Astrocyte of the spinal cord (primary cell): ENCODE measurements at places on chromosomes 5 and 9.

DNA sequence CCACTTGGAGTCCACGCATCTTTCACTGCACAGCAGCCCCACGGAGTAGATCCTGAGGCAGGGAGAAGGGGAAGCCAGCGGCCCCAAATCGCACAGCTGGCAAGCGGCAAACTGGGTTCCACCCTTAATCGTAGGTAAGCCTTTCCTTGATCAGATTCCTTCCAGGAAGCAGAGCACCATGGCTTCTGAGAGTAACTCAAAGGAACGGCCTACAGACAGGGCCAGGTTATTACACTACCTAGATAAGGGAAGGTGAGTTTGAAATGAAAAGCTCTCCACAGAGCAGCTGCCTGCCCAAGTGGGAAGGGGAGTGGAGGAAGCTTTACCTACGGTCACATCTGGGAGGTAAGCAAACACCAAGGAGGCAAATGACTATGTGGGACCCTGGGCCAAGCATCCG, 7.9 kb downstream of the DAP start:
- DNase-seq, result no peak

DNA sequence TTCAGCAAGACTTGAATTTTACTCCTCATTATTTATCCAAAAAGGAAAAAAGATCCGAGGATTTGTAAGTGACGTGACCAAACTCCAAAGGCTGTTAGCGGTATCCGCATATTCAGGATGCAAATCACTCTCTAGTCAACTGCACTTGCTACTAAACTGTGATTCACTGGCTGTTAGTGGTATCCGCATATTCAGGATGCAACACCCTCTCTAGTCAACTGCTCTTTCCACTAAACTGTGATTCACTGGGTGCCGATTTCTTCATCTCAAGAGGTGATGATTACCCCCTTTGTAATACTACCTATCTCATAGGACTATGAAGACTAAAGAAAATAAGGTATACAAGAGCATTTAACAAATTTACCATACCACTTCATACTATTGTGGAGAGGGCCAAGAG, 5.7 kb downstream of the MAPKAP1 start:
- peak; percentile 68 for DNase-seq

GRCh38 chr5:64437496-64437895, 68.3 kb upstream of the RGS7BP start:
- no peak for DNase-seq

DNA sequence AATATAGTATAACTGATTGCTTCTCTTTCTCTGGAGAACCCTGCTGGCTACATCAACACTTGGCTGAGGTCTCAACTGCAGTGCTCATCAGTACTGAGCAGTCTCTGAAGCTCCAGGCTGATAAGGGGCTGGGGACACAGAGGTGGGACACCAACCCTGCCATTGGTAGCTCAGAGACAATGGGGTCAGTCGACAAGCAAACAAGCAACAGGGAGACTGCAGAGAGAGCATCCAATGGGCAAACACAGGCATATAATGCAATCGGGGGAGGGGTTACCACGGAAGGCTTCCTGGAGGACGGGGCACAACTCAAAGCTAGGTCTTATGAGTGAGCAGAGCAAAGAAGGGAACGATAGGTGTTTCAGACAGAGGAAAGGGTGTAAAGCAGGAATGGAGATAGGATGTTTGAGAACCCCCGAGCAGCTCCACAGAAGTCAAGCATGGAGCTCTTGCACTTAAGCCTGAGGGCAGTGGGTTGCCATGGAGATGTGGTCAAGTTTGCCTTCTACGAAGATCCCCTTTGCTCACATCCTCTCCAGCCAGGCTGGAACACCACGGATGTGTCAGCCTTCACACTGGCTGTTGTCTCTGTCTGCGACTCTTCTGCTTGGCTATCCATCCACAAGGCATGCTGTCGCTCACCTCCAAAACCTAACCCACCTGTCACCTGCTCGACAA, 21.5 kb upstream of the AKNA start:
- DNase-seq, result peak; percentile 43

DNA sequence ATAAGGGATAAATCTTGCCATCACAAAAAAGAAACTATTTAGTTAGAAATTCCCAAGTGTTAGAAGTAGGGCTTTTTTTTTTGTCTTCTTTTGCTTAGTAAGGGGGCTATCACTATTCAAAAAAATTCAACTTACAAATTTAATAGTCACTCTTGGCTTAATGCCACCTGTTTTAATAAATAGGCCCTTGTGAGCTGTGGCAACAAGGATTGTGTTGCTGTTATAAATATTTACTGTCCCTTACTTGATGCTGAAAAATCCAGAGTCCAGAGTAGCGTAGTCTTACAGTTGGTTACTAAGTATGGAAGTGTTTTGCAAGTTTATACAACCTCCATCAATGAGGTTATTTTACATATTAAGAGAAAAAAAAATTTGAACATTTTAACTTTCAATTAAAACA, 21.4 kb upstream of the CEP78 start:
- no peak for DNase-seq

GRCh38 chr5:120510098-120510637, 46.1 kb downstream of the PRR16 start:
- no peak for DNase-seq

DNA sequence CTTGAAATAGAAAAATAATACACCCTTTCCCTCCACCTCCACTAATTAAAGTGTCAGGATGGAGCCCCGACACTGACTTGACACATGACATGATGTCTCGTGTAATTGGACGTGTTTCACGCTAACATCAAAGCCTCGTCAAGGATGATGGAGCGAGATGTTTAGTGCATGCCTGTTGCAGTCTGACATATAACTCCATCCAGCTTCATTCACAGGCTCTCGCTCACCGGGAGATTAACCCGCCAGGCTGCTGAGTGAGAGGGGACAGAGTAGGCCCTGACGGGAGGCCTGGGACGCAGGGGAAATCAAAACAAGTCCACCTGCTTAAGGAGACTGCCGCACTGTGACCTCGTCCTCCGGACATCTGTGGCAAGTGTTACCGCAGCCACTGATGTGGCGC, 263.5 kb downstream of the SLIT3 start:
- no peak for DNase-seq

DNA sequence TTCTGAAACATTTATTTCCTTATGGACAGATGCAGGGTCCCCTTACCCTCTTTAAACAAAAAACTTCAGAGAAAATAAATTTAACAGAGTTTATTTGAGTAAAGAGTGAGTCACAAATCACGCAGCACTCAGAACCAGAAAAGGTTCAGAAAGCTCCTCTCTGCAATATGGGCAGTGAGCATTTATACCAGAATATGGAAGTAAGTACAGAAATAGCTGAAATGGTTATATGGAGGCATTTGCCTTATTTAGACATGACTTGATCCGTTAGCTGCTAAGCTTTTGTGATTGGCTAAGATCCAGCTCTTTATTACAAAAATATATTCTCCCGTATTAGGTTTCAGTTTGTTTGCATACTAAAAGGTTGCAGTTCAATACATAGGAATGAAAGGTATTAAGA, 1554.1 kb downstream of the EFNA5 start:
- peak; percentile 18 for DNase-seq

DNA sequence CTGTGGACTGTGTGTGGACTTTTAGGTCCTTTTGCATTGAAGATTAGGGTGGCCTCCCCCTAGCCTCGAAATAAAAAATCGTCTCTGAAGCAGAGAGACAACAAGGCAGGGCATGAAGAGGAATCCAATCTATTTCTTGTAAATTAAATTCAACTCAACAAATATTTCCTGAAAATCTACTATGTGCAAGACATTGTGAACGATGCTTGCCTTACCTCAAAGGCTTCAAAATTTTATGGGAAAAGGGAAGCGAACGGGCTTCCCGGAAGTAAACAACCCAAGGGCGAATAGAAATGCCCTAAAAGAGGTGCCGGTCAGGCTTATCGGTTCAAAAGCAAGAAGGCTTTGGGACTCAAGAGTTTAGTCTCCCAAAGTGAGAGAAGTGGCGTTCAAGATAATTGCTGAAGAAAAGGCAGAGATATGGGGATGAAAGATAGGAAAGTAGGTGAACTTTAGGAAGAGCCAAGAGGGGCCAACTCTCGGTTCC, 525 bp downstream of the KIF24 start:
- DNase-seq, result peak; percentile 42

DNA sequence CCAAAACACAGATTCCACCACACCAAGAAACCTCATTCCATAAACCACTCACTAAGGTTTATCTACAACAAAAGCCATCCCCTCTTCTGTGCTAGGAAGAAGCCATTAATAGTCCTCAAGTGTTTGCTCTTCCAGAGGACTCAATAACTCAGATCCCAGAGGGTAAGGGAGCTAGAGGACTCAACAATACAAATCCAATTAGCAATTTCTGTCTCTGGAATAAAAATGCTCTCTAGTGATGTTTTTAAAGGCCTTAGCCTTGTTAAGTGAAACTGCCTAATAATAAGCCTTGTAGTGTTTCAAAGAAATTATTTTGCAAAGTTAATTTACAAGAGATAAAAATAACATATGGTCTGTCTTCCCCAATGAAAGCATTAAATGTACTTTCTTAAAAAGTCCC, 942.4 kb downstream of the CDH12 start:
- DNase-seq, result no peak

GRCh38 chr5:156201788-156202403, 125.1 kb upstream of the SGCD start:
- peak; percentile 38 for DNase-seq

- no peak for DNase-seq
These were observed 148.1 kb downstream of the MTX3 start for GRCh38 chr5:79842991-79843390.

DNA sequence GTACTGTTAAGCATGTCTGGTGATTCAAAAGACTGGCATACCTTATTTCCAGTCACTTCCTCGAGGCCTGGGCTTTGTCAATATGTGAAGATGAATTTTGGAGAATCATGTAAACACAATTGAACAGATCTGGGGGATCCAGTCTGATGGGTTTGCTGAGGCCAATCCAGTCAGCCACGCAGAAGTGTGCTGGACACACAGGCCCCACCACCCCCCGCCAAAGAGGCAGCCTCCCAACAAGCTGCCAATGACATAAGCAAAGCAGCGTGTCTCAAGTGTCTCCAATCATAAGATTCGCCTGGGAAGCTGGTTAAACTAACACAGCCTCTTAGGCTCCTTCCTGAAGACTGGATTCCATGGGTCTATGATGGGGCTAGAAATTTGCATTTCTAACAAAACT, 192.9 kb upstream of the KLF9 start:
- DNase-seq, result no peak

DNA sequence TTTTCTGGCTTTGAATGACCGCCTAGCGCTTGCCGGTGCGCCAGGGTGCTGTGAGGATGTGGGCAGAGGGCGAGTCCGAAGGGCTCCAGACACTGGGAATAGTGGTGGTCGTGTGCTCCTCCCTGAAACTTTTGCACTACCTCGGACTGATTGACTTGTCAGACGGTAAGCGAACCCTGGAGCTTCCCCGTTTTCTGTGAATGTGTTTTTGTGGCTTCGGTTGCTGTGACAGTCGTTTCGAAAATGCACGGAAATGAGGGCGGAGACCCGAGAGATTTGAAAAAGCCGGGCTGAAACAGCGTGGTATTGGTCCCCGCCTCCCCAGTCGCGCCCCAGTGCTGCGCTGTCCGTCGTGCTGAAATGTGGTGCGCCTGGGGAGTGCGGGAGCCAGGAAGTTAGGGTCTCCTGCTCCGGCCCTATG, 102.5 kb upstream of the GABRP start:
- peak; percentile 43 for DNase-seq

DNA sequence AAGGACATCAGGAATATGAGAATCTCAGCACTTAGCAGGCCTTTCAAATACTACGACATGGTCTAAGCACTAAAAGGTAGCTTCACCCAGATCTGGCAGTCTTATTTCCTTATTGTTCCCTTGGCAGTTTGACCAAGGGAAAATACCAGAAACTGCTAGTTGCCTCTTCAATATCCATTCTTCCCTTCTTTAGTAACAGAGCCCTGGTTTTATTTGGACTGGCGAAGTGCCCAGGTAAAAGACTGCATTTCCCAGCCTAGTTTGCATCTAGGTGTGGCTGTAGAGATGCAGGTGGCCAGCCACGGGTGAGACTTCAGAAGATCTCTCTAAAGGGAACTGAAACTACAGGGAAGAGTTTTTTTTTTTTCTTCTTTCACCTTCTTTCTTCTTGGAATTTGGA, 21.6 kb downstream of the DMRT2 start:
- no peak for DNase-seq

- DNase-seq, result no peak
These were observed 150.9 kb downstream of the ZSWIM6 start for GRCh38 chr5:61482980-61483379.

DNA sequence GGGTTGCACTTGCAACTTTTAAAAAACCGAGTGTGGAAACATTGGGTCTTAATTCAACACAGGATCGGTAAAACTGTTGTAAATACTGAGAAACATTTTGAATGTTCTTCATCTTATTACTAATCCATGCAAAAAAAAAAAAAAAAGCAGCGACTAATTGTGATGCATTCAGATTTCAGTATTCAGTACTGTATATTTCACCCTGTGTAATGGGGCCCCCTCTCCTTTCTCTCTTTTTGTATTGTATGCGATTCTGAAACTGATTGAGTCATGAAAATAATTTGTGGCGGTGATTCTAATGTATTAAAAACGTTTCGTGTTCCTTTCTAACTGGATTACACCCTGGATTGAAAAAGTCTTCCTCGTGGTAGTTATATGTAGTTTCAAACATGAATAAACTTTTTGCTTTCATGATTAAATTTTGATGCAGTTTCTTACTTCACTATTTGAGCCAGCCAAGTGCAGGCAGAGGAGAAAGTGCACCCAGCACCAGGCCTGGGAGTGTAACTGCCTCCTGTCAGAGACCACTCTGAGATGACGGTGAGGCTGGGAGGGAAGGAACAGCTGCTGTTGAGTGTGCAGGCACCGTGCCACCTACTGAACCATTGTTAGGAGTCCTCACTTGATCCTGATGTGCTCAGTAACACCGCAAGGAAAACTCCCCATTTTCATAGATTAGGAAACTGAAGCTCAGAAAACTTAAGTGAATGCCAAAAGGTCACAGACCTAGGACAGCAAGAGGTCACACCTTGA, 220.0 kb downstream of the PBX3 start:
- DNase-seq, result no peak

- DNase-seq, result no peak
These were observed 358.9 kb downstream of the ACTL7B start for GRCh38 chr9:108496846-108497245.

GRCh38 chr5:144015961-144016360, 154.5 kb downstream of the YIPF5 start:
- DNase-seq, result no peak

- DNase-seq, result peak; percentile 50
These were observed 117.3 kb downstream of the TTLL11 start for GRCh38 chr9:121975801-121976277.

DNA sequence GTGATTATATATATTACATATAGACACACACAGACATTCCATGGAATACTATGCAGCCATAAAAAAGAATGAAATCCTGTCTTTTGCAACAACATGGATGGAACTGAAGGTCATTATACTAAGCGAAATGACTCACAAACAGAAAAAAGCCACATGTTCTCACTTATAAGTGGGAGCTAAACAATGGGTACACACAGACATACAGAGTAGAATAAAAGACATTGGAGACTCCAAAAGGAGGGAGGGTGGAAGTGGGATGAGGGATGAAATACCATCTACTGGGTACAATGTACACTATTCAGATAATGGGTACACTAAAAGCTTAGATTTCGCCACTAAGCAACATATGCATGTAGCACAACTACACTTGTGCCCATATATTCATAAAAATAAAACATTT, 170.0 kb upstream of the RGMB start:
- no peak for DNase-seq

- no peak for DNase-seq
These were observed 558.0 kb downstream of the EBF1 start for GRCh38 chr5:158541536-158542297.
